ENCODE measurements at places on chromosomes 4 and X.

- no peak for DNase-seq
Measured at GRCh38 chr4:48133669-48134068, 381 bp downstream of the TXK start.

- DNase-seq, result no peak
Measured at GRCh38 chrX:20217906-20218305, 48.8 kb downstream of the RPS6KA3 start.

DNA sequence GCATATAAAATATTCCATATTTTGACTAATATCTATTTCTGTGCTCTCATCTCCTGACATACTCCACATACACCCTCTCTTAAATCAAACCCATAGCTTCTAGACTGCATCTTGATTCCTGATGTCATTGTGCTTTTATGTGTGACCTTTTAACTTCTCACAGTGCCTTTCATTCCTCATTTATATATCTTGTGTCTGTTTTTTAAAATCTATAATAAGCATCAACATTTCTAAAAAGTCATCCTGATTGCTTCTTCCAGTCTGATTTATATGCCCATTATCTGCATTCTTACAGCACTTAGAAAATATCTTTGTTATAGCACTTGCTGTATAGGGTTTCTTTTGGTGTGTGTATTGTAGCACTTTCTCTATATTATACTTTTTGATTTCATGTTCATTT is 190.1 kb upstream of the ITM2A start:
- DNase-seq, result no peak

DNA sequence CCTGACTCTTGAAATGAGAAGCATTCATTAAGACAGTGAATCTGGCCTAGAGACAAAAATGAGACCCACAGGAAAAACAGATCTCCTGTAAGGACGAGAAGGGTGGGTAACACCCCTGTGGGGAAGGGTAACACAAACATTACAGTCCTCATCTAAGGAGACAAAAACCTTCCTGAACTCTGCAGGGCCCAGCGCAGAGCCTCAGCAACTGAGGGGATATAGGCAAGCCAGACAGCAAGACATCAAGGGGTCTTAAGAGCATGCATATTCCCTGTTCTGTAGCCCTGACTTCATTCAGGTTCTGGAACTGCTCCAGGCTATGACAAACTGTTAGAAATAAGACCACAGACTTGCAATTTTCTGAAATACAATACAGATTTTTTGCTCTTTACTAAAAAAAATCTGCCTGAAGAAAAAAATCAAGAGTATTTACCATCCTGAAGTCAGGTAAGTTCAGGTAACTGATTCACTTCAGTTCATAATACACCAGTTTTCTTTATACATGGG is 15.5 kb downstream of the COX18 start:
- no peak for DNase-seq

DNA sequence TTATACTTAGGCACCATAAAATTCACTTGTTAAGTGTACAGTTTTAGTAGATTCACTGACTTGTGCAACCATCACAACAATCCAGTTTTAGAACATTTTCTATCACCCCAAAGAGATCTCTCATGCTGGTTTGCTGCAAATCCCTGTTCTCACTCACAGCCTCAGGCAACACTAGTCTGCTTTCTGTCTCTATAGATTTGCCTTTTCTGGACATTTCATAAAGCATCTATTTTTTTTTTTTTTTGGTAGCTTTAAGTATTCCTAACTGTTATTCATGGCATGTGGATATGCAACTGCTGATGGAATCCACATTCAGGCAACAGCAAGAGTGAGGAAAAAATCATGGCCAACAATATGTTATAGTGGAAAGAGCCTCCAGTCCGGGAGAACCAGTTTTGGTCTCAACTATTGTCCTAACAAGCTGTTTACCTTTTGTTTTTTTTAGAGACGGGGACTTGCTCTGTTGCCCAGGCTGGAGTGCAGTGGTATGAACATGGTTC is 27.0 kb upstream of the TMEM150C start:
- DNase-seq, result no peak

- DNase-seq, result no peak
Measured at GRCh38 chr4:83228231-83228630, 56.4 kb downstream of the COQ2 start.

- DNase-seq, result peak; percentile 67
Measured at GRCh38 chr4:89294573-89295269, 12.9 kb downstream of the GPRIN3 start.

- no peak for DNase-seq
Measured at GRCh38 chr4:54109241-54110018, 9.5 kb downstream of the GSX2 start.

DNA sequence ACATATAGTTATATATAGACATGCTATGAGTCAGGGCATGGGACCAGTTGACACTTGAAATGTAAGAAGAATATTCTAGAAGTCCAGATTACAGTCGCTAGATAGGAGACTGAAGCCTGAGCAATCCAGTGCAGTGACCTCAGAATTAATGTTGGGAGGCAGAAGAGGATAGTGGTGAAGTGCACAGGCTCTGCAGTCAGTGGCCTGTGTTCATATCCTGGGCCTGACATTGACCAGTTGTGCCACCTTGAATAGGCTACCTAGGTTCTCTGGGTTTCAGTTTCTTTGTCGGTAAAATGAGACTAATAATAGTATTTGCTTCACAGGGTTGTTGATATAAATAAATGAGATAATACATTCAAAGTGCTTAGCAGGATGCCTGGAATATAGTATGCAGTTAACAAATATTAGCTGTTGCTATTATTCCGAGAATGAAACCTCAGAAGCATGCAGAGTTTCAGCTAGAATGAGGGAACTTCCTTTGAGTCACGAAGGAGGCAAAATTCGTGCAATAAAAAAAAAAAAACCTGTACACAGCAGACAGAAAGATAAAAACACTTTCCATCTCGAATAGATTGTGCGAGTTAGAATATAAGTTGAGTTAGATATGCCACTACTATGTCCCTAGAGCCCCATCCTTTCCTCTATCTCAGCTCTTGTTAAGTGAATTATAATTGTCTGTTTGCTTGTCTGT is 4.0 kb upstream of the SH2D1A start:
- DNase-seq, result peak; percentile 57

DNA sequence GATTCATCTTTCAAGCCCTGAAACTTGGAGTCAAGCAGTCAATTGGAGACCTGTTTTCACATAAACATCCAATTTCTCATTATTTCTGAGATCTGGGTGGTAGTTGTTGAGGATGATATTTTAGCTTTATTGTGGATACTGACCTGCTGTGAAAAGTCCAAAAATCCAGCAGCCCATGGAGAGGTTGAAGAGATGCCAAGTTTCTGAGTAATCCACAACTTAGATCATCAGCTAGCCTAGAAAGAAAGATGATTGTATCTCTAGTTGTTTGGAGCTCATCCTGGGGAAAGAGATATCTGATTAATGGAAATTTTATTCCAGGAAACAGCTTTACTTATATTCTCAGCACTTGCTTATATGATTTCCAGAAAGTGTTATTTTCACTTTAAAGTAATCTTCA is 48.6 kb upstream of the DCX start:
- no peak for DNase-seq

DNA sequence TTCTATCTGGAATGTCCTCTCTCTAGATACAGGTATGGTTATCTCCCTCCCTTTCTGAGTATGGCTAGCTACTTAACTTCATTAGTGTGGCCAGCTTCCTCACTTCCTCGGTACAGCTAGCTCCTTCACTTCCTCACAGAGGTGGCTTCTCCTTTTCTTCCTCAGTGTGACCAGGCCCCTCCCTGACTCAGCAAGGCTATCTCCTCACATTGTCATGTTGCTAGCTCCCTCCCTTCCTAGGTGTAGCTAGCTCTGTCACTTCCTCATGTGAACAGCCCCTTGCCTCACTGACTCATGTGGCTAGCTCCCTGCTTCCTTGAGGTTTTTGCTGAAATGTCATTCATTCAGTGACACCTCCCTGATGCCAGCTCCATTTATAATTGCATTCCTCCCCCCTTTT is 67.3 kb upstream of the DDIT4L start:
- DNase-seq, result no peak

- no peak for DNase-seq
Measured at GRCh38 chr4:80767944-80768343, 262.6 kb upstream of the BMP3 start.

DNA sequence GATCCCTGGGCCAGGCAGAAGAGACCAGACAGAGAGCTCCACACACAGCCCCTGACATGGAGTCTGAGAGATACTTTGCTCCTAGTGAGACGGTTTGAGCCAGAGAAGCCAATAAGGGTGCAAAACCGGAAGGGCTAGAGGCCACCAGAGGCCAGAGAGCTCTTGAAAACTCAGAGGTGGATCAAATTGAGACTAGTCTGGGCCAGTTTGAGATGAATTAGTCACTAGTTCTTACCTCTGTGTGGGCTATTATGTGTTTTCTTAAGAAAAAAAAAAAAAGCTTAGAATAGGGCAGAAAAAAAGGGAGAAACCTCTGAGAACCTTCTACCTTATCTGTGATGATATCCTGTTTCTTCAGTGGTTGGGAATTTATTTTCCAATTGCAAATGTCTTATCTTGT is 110.4 kb upstream of the EDNRA start:
- no peak for DNase-seq
